ENCODE measurements at places on chromosomes 2 and 18.

DNA sequence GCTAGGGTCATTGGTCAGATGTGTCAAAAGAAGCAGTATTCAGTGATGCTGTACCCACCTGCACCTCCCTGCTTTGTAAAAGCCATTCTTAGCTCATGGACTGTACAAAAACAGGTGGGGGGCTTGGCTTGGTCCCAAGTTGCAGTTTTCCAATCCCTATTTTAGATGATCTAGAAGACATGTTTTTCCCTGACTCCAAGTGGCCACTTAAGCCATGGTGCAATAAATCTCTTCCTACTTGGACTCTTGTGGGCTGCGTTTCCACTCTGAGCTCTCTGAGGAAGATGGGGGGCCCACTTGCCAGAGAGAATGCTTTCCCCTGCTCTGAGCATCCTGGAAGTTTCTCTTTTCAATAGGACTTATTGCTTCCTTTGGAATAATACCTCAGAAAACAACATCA, 57.0 kb upstream of the SPP2 start:
- DNase-seq: no peak

GRCh38 chr2:179243046-179243445, 21.6 kb downstream of the SESTD1 start:
- DNase-seq: no peak

DNA sequence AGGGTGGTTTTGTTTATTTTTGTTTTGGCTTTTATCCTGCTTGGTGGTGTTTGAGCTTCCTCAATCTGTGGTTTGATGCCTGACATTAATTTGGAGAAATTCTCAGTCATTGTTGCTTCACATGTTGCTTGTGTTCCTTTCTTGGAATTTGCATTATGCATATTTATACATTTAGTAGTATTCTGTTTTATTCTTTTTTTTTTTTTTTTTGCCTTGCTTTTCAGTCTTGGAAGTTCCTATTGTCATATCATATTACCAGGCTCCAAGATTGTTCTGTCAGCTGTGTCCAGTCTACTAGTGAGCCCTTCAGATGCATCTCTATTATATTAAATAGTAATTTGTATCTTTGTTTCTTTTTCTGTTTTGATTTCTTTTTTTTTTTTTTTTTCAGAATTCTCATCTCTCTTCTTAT, 77.0 kb downstream of the EPC2 start:
- no peak for DNase-seq

DNA sequence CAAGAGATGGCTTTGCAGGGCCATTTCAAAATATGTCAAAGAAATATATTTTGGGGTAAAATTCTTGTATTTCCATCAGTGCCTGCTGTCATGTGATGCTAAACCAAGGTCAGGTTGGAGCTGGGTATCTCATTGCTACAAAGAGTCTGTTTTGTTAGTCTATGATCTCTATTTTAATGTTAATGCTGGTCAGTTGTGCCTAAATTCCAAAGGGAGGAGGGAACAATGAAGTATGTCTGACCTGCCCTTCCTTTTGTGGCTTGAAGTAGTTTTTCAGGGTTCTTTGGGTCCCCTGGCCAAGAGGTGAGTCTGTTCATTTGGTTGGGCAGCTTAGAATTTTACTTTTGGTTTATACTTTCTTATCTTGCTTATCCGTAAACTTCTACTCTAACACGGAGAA, 61.6 kb upstream of the DYNAP start:
- no peak for DNase-seq

DNA sequence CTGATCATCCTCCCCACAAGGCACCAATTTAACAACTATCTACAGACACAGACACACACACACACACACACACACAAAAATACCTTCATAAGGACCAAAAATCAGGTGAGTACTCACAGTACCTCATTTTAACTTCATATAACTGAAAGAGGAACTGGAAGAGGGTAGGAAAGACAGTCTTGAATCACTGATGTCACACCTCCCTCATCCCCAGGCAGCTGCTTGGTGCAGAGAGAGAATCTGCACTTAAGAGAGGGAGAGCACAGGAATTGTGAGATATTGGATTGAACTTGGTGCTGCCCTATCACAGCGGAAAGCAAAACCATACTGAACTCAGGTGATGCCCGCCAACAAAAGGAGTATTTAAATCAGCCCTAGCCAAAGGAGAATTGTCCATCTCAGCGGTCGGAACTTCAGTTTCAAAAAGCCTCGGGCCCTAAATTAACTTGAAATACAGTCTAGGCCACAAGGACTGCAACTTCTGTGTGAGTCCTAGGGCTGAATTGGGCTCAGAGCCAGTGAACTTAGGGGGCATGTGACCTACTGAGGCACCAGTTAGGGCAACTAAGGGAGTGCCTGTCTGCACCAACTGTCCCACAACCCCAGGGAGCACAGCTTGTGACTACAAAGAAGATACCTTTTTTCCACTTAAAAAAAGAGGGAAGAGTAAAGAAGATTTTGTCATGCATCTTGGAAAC, 211.1 kb downstream of the LRATD1 start:
- no peak for DNase-seq

- peak; percentile 8 for DNase-seq
Measured at GRCh38 chr2:222561817-222562645, 93.9 kb downstream of the FARSB start.

DNA sequence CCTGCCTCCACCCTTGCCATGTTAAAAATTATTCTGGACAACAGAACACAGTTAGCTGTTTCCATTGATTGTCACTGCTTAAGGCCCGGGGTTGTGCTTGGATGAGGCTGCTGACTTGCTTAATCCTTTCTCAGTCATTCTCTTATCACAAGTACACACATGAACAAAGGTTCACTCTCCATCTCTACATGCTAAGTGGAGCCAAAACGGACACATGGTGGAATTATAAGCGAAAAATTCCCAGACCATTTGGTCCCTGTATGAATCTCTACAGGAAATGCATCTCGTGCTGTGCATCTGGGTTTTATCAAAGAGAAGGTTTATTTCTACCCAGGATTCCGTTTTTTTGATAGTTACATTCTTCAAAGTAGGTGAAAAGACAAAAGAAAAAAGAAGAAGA, 177.5 kb upstream of the ETAA1 start:
- no peak for DNase-seq

DNA sequence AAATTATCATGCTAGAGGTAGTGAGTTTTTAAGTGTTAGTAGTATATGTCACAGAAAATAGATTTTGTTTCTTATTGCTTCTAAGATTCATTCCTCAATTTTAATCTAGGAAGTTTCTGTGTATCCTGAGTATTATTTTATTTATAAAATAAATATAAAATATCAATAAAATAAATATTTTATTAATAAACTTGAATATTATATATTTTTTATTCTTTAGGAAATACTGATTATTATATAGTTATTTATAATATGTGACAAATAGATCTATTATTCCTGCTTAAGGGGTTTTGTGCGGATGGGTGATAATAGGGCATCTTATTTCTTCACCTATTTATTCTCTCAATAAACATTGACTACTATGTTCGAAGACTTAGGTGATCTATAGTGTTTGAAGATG, 191.0 kb downstream of the ZNF407 start:
- no peak for DNase-seq

DNA sequence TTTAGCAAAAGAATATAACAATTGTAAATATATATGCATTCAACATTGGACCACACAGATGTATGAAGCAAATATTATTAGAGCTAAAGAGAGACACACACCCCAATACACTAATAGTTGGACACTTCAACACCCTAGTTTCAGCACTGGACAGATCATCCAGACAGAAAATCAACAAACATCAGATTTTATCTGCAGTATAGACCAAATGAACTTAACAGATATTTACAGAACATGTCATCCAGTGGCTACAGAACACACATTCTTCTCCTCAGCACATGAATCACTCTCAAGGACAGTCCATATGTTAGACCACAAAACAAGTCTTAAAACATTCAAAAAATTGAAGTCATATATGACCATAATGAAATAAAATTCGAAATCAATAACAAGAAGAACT, 22.1 kb upstream of the EVA1A start:
- no peak for DNase-seq

DNA sequence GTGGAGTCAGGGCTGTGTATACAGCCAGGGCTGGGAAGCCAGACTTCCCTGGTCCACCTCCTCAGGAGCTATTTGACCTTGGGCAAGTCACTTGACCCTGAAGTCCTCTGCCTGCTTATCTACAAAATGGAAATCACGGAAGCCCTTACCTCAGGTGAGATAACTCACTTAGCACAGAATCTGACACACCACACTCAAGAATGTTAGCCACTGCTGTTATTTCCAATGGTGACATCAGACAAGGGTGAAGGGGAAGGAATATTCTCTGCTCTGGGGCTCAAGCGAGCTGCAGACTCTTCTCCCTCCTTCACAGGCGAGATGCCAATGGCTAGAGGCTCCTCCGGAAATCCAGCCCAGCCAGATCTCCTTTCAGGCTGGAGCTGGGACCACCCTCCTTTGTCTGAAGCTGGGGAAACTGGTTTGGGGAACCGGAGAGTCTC, 189.6 kb downstream of the HAUS1 start:
- no peak for DNase-seq

DNA sequence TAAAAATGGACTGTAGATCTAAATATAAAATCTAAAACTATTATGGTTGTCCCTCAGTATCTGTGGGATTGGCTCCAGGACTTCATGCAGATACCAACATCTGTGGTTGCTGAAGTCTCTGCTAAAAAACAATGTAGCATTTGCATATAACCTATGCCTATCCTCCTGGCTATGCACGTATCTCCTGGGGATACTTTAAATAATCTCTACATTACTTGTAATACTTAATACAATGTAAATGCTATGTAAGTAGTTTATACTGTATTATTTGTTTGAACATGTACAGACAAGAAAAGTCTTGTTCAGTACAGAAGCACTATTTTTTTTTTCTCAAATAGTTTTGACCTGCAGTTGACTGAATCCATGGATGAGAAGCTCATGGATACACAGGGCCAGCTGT, 134.9 kb downstream of the ZAP70 start:
- no peak for DNase-seq

DNA sequence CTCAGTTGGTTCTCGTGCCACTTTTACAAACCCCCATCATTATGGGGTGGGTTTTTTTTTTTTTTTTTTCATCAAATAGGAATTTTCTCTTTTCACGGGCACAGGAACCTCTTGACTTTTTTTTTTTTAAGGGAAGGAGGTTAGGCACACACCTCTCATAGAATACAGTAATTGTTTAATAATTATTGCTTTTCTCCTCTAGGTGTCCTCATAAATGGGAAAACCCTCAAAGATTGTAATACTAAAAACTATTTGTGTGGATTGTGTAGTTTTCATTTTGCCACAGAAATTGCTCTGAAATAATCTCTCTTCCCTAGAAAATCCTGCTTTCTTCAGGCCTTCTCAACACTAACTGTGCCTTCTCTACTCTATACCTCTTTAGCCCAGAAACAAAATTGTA, 147.3 kb downstream of the GREB1L start:
- no peak for DNase-seq

DNA sequence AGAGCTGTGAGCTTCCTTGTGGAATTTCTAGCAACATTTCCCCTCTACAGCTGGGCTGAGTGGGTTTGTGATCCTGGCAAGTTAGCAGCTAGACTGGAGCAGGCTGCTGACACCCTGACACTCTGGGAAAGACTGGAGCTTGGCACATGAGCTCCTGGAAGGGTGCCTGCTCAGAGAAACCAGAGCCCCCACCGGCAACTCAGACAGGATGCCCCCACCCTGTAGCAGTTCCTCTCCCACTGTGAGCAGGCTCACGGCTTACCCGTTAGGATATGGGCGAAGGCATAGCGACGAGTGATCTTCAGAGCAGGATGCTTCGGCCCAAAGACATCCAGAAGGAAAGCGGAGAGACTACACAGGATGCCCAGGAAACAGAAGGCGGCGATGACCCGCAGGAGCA, 11.2 kb downstream of the TMEM127 start:
- DNase-seq: no peak

- no peak for DNase-seq
Measured at GRCh38 chr2:46481198-46482193, 2.1 kb downstream of the TMEM247 start.

- no peak for DNase-seq
Measured at GRCh38 chr2:20148923-20149702, 75.8 kb downstream of the SDC1 start.

- no peak for DNase-seq
Measured at GRCh38 chr2:126635281-126635680, 20.7 kb upstream of the GYPC start.

DNA sequence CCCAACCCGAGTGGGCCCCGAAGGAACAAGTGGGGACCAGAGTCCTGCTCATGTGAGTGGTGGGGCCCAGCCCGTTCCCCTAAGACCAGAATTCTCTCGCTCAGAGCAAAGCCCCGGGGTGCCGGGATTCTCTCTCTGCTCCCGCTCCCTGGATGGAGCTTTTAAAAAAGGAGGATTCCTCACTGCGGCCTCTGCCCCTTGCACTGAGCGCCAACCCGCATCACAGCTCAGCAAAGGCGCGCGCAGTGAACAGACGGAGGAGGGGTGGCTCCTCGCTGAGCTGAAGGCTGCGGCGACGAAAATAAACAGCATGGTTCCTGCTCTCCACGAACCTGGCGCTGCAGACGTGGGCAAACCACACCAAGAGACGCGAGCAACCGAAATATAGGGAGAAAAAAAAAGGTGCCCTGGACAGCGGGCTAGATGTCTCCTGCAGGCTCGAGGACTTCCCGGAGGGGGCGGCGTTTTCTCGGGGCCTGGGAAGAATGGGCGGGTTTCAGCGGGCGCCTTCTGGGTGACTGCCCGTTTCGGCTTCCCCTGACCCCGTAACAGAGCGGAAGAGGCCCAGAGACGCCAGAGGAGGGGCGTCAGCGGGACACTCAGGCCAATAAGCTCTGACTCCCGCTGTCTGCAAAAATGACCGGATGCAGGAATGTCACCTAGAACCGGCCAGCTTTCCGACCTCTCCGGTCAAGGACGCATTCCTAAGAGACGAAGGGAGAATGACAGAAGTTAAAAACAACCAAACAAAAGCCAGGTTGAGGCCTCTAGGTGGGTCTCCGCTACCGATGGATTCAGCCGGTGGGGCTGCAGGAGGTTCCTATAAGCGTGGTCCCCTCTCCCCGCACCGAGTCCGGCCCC, 819 bp upstream of the KLF11 start:
- peak; percentile 46 for DNase-seq

- no peak for DNase-seq
Measured at GRCh38 chr2:3000968-3001367, 376.6 kb downstream of the EIPR1 start.

GRCh38 chr2:234564699-234565098, 67.8 kb upstream of the ARL4C start:
- DNase-seq: no peak

GRCh38 chr2:134220344-134220974, 33.4 kb upstream of the MGAT5 start:
- DNase-seq: no peak

- DNase-seq: no peak
Measured at GRCh38 chr2:29767606-29768335, 153.6 kb downstream of the ALK start.

Data from activated CD4-positive, alpha-beta T cell treated with anti-CD3 and anti-CD28 coated beads, Interleukin-2, amount 50 U/mL, for 1 hour (primary cell).